Hypothalamus (tissue), 51 donors: ENCODE measurements at places on chromosomes 5 and 9.

DNA sequence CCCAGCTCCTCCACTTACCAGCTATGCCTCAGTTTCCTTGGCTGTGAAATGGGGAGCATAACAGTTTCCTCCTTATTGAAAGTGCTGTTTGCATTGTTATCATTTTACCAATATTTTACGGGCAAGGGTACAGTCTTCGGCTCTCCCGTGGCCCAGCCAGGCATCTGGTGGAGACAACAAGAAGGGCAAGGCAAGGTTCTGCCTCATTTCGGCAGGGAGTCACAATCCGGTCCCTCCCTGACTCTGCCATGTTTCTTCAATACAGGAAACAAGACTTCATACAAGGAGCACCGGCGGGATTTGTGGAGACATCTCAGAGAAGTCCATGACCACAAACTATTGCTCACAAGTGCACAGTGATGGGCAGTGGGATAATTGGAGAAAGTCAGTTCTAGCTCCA is 174.0 kb downstream of the FGF18 start:
- no peak for DNase-seq

- DNase-seq, result no peak
Measured at GRCh38 chr5:55665065-55665464, 47.1 kb downstream of the SLC38A9 start.

DNA sequence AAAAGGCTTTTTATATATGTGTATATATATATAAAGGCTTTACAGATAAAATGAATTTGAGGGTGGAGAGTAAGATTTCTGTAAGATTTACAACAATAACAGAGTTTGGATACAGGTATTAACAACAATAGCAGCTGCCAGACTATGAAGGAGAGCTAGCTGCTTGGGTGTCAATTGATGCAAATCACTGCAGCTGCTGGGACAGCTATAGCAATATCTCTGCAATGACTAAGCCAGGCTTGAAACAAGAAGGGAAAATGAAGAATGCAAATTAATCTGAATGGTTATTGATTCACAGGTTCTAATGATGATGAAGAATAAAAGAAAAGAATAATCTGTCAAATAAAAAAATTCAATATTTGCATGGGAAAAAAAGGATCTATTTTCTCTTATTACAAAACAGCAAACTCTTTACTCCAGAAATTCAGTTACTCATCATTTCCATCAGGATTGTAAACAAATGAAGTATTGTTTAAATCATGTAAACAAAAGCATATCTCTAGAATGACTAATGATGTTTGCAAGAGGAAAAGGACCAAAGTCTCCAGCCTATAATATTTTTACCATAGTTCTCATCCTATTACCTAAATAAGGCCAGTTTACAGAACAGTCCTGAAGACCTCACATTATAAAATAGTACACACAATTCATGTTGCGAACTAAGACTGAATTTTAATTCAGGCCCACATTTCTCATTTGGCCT is 219.0 kb downstream of the HTR1A start:
- DNase-seq, result no peak

DNA sequence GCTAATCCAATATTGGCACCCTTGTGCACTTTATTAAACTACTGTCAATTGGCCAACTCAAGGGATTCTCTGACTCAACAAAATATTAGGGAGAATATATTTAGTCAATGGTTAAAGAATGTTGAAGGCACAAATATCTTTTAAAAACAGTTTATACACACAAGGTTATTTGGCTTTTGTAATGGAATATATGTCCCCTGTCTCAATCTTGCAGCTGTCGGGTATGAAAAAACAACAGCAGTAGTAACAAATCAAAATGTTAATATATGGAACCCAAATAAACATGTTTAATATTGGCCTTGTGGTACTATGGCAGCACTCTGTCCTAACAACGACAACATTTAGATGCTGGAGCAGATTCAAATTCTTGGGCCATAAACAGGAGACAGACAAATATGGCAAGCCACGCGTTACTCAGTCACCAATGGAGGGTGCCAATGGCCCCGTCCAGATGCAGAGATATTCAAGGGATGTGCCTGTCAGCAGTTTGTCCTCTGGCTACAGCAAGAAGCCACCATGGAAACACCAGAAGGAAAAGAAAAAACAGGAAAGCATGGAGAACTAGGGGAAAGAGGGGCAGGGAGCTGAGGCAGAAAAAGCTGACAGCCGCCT is 342.0 kb downstream of the NDUFS4 start:
- no peak for DNase-seq

- DNase-seq, result no peak
Measured at GRCh38 chr9:116480700-116481099, 206.4 kb upstream of the TRIM32 start.

DNA sequence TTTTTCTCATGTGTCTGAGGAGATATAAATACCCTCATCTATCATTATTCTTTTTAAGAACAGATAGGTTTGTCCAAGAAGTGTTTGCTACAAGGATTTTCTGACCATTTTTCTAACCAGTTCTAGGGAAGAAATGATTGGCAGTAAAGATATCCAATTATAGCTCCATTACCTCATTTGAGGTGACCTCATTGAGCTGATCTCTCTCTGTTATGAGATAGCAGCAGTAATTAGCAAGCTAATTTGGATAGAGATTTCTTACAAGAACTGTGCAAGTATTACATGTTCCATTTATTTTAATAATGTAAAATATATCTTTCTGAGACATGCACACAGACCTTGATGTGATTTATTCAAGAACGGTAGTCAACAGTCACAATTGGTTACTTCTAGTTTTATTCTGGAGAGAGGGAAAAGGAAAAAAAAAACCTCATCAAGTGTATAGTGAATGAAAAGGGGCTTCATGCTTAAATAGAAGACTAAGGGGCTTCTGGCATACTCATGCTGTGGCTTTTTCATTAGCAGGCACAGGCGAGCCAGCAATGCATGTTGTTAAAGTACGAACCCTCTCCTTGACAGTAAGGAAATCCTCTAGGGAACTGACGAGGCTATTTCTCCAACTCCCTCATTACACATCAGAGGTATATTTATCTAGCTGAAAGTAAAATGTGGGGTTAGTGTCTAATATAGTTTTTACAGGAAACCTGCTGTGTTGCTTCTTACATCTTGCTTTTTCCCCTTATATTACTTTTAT is 127.3 kb downstream of the NUDT12 start:
- DNase-seq, result no peak
